H9 (cell line): ENCODE measurements at places on chromosomes 7 and 10. TPM values are rescaled to one million over a fixed set of nuclear protein-coding genes. Genes with fewer than 3 reads are reported as not detected.

GRCh38 chr7:43492896-43493295 lies 90.0 kb upstream of the STK17A start:
- DNase-seq, result no peak

- DNase-seq, result no peak
Measured at GRCh38 chr10:29820890-29821461, 186.2 kb upstream of the SVIL start.

PRPS1L1 gene
- not detected in 2 replicates for total RNA-seq

- no peak for DNase-seq
Measured at GRCh38 chr7:86981127-86981526, 78.3 kb downstream of the ELAPOR2 start.

- no peak for DNase-seq
Measured at GRCh38 chr7:16652888-16653287, 6.9 kb downstream of the BZW2 start.

GRCh38 chr10:24851629-24852028 lies 100.8 kb downstream of the PRTFDC1 start:
- DNase-seq, result no peak

GRCh38 chr7:368651-369475 lies 78.9 kb downstream of the FOXL3 start:
- no peak for DNase-seq

CLDN3 gene
- 16.5 and 16.9 TPM in 2 replicates for total RNA-seq

GRCh38 chr7:32015133-32015532 lies 55.1 kb downstream of the PDE1C start:
- no peak for DNase-seq

DNA sequence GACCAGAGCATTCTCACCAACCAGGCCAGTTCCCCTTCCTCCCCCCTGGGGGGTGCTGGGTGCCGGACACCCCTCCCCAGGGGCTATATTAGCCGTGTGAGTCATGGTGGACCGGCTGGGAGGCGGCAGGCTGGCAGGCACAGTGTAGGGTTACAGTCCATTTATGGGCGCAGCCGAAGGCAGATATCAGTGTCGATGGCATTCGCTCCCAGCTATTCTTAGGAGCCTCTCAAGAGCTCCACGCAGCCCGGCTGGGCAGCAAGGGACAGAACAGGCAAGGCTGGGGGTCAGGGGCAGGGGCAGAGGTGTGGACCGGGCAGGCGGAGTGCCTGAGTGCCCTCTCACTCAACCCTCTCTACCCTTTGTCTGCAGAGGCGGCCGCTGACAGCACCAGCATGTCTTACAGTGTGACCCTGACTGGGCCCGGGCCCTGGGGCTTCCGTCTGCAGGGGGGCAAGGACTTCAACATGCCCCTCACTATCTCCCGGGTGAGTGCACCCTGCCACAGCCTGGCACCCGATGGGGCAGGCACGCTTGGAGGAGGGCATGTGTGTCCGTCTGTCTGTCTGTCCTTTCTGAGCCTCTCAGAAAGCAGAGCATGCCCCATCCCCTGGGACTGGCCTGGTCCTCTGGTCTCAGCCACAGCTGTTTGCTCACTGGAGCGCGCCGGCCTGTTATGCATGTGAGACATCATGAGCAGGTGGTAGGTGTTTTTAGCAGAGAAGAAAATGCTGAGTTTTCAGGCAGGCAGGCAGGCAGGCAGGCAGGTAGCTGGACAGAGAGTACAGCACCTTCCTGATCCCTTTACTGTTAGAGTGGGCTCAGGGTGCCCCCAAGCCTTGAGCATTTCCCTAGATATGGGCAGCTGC lies at the start of gene LDB3:
Gene LDB3, plus strand, starts transcription at position 215 of the 869 bp plus-strand sequence. Its CDS starts 181 bp downstream, at position 396.
- DNase-seq, result no peak

GNAI1 gene
- 14.1 and 14.8 TPM in 2 replicates for total RNA-seq

PIK3CG gene
- not detected in 2 replicates for total RNA-seq

DNA sequence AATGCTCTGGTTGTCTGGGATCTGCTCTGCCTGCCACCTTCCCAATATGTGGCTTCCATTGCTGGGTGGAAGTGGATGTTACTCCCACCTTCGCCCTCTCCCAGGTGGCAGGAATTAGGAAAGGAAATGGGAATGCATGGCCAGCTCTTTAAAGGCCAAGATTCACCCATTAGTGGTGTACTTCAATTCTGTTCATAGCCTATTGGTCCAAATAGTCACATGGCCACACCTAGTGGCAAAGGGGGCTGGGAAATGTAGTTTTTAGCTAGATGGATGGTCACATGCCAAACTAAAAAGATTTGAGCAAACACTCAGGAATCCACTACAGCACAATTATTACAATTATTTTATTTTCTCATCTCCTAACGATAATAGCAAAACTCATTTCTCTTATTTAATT lies 135.1 kb downstream of the NPY start:
- DNase-seq, result peak; percentile 49

DNA sequence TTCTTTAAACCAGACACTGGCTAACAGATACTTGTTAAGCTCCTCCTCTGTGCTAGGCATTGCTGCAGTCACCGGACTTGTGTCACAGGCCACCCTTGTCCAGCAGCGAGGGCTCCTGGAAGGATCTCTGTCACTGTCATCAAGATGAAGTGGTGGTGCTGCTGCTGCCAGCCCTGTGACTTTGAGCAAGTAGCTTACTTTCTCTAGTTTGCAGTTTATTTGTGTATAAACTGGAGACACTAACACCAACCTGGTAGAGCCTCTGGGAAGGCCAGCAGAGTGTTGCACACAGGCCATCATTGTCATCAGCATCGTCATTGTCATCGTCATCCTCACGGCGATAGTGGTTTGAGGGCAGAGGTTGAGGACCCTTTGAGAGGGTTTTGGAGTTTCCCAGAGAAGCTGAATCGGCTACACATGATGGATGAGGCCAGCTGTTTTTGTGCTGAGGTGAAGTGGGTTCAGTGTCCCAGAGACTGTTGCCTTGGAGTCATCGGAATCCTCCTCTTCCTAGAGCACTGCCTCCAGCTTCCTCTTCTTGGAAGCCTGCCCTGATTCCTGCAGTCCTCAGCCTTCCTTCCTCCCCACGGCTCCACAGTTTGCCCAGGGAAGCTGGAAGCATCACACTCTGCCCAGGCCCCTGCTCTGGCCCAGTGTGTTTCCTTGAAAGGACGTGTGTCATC lies 128.4 kb downstream of the GRK5 start:
- no peak for DNase-seq

- no peak for DNase-seq
Measured at GRCh38 chr10:58952747-58953466, 223.5 kb upstream of the PHYHIPL start.

CDK13 gene
- 50.2 and 52.2 TPM in 2 replicates for total RNA-seq

CRTAC1 gene
- total RNA-seq, result 0.46 and 0.48 TPM in 2 replicates

- no peak for DNase-seq
Measured at GRCh38 chr10:108901781-108902618, 1021.3 kb downstream of the XPNPEP1 start.

DNA sequence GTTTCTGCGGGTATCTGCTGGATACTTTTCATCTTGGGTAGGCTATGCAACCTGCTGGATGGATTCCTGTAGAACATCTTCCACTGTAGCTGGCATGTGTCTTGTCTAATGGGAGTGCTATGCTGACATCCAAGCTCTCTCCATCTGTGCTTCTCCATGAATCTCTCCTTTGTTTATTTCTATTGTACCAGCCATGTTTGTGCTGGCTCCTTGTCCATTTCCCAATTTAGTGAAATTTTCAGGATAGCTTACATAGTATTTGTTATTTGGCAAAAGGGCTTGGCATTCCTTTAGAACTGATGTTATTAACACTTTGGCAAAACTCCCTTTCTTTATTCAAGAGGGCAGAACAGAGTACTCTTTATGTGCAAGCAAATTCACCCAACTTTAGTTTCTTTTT lies 198.0 kb downstream of the CSTF2T start:
- DNase-seq, result no peak

LIPK gene
- not detected in 2 replicates for total RNA-seq

DNA sequence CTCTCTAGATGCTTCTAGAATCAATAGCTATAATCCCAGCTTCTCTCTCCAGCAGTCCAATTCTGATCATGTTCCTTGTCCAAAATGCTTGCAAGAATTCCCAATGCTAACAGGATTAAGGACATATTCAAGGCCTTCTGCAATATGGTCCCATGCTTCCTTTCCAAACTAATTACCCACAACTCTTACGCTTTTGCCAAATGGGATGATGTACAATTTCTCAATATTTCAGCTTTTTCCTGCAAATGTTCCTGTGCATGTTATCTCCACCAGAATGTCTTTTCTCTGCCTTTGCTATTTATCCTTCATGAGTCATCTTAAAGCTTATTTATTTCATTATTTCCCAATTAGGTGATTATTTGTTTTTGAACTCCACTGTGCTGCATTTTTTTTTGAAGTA lies 556.4 kb downstream of the SORCS1 start:
- DNase-seq, result no peak

- DNase-seq, result no peak
Measured at GRCh38 chr7:98352621-98353020, 48.3 kb downstream of the BAIAP2L1 start.

DNA sequence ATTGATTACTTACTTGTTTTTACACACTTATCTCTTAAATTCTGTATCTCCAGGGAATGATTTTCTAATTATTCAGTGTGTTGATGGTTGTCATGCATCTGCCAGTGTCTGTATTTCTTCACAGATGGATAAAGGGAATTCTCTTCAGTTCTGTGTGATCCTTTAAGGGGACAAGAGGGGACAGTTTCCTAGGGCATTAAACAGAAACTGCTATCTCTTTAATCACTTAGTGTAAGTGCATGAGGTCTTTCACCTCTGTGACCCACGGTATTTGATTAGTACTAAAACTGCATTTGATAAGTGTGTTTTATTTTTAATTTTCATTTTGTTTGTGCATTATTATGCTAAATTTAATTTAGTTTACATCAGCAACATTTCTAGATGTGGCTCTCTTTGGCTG lies 26.6 kb upstream of the SEMA3D start:
- DNase-seq, result no peak

GRCh38 chr7:29612596-29612995 lies 49.0 kb downstream of the PRR15 start:
- no peak for DNase-seq

- no peak for DNase-seq
Measured at GRCh38 chr10:78568620-78569019, 500.1 kb upstream of the ZMIZ1 start.

GRCh38 chr7:333393-333764 lies 43.4 kb downstream of the FOXL3 start:
- no peak for DNase-seq

DNA sequence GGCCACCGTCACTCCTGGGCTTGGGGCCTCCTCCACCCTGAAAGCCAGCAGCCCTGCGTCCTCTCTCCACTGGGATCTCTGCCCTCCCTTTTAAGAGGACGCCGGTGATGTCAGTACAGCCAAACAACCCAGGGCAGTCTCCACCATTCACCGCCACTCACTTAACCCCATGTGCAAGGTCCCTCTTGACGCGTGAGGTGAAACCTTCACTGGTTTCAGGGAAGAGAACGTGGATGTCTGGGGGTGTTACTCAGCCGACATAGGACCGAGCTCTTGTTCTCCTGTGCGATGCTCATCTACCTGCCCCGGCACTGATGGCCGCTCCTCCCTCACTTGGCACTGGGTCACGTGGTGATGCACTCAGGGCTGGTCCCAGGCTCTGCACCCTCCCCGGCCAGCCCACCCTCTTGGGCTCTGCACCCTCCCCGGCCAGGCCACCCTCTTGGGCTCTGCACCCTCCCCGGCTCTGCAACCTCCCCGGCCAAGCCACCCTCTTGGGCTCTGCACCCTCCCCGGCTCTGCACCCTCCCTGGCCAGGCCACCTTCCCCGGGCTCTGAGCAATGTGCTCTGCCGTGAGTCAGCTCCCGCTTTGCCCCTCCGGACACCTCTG lies 36.1 kb downstream of the ADGRA1 start:
- DNase-seq, result no peak

DNA sequence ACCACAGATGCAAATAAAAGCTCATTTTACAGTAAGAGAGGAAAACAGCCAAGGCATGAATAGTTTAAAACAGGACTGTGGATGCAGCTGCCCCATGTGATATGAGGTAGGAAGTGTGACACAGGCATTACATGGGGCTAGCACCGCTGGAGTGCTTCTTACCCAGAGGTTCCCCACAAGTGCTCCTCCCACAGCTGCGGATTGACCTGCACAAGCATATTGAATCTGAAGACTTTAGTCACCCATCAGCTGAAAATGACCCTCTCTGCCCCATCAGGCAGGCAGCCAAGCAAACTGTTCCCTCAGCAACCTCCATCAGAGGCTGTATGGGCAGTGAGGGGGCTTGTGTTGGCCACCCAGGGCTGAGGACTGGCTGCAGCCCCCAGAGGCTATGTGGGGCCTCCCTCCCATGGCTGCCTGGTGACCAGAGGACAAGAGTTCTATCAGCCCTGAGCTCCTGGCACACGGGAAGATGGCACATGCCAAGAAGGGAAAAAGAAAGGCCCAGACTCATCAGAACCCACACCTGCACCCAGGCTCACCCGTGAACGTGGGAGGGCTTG lies 98.7 kb downstream of the TCERG1L start:
- peak; percentile 10 for DNase-seq

DNA sequence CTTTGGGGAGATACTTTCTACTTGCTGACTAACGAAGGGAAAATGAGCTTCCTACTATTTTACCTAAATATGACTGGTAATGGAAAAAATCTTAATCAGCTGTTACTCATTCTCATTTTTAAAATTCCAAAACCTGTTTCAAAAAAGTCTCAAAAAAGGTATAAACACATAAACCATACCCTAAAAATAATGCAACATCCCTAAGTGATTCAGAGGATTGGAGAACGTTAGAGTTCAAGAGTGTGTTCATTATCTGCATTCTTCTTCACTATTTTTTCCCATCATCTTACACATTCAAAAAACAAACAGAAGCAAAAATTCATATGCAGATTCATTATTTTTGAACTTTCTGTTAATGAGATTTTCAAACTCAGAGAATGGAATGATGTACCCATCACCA lies 150.4 kb upstream of the GNAI1 start:
- DNase-seq, result no peak

PROSER2 gene
- total RNA-seq, result 10.6 and 13.7 TPM in 2 replicates

DNA sequence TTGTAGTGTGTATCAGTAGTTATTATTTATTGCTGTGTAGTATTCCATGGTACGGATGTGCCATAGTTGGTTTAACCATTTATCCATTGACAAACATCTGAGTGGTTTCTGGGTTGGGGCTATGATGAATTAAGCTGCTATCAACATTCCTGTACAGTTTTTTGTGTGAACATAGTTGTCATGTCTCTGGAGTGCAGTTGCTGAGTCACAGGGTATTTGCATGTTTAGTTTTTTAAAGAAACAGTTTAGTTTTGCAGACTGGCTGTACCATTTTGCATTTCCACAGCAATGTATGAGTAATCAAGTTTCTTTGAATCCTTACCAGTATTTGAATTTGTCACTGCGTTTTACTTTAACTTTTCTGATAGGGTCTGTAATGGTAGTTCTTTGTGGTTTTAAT lies 516.7 kb upstream of the CELF2 start:
- no peak for DNase-seq

CYP2C8 gene
- 0.26 TPM in 1 of 2 replicates, not detected in the other for total RNA-seq

- no peak for DNase-seq
Measured at GRCh38 chr10:32143302-32143847, 87.2 kb upstream of the KIF5B start.

TLL2 gene
- total RNA-seq, result 1.4 and 1.8 TPM in 2 replicates

DNA sequence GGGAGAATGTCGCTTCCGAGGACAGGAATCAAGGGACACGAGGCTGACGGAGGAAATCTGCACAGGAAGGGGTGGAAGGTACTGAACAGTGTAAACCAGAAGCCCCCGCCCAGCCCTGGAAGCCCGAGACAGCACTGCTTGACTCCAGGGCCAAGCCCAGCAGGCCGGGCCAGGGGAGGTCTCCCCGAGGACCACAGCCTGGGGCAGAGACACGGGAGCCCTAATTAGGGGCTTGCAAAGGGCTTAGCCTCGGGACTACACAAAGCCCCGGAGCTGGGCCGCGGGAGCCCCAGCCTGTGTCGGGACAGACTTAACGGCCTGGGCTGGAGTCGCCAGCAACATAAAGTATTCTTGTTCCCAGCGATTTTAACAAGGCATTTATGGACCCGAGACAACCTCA lies 50.8 kb downstream of the OAT start:
- no peak for DNase-seq

SLC18A2 gene
- total RNA-seq, result 3.0 and 4.0 TPM in 2 replicates
